CD4-positive, alpha-beta T cell treated with Interleukin-6 at 100 ng/mL for 8 hours (primary cell): ENCODE measurements at places on chromosomes 16 and 17.

GRCh38 chr16:57133031-57133430 lies 40.6 kb downstream of the CPNE2 start:
- no peak for DNase-seq

- DNase-seq = peak; percentile 84
Observed at GRCh38 chr17:76278952-76279741, 14.0 kb downstream of the UBALD2 start.

DNA sequence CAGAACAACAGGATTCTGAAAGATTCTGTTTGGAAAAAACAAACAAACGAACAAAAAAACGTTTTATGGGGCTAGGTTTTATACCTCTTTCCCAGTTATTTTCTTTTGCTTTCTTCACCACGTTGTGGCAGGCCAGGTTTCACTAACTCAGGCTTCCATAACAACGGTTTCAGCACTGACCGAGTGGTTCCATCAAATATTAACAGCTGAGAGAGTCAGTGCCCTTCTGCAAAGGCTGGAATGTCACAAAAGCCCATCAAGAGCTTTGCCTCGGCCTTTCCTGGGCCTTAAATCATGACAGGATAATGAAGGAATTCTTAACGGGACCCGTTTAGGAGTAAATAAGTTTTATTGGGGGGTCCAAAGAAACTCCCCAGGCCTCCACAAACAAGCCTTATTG lies 34.2 kb downstream of the MPHOSPH6 start:
- no peak for DNase-seq

GRCh38 chr17:44200478-44201155 lies 933 bp upstream of the ATXN7L3 start:
- no peak for DNase-seq

DNA sequence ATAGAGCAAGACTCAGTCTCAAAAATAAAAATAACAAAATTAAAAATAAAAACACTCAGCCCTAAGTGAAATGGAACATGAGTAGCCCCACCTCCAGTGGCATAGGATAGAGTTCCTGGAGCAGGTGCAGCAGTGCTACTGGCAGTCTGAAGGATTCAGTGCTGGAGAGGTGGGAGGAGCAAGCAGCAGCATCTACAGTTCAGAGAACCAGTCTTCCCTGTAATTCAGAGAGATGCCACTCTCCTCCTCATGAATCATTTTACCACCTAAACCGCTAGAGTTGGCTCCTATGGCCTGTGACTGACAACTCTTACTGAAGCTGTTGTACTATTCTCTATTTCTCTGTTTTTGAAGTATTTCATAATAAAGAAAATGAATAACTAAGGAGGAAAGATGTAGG lies 56.0 kb upstream of the SMURF2 start:
- no peak for DNase-seq

DNA sequence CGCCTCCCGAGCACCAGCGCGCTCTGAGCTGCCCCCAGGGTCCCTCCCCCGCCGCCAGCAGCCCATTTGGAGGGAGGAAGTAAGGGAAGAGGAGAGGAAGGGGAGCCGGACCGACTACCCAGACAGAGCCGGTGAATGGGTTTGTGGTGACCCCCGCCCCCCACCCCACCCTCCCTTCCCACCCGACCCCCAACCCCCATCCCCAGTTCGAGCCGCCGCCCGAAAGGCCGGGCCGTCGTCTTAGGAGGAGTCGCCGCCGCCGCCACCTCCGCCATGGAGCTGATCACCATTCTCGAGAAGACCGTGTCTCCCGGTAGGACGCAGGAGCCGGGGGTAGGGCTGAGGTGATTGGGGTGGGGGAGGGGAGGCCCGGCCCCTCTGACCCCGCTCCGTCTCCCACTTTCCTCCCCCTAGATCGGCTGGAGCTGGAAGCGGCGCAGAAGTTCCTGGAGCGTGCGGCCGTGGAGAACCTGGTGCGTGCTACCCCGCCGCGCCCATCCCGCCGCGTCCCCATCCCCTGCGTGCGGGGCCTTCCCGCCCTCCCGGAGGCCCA lies 329 bp downstream of the KPNB1 start:
- DNase-seq = no peak

GRCh38 chr16:17520111-17520510 lies 49.4 kb upstream of the XYLT1 start:
- no peak for DNase-seq

DNA sequence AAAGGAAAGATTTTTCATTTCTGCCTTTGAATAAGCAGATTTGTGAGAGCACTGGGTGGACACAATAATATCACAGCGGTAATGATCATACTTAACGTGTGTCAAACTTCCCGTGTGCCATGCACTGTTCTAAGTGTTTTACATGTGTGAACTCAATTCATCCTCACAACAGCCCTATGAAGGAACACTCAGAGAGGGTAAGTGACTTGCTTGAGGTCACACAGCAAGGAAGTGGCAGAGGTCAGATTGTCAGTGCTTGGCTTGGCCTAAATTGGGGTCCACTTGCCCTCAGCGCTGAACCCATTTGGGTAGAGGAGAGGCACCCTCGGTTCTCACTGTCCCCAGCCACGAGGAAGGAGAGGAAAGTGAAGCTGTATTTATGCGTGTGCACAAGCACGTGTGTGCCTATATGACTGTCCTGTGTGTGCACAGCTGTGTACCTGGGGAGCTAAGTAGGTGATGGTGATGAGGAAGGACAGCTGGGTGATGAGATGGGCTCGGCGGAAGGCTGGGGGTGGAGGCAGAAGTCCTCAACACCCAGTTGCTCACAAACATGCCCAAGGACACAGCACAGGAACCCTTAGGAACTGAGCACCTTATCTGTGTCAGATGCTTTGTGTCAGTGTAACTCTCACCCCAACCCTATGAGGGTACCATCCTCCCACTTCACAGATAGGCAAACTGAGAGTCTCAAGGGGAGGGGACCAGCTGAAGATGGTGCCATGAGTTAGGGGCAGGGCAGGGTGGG lies 9.8 kb upstream of the ADGRG3 start:
- no peak for DNase-seq

- DNase-seq = no peak
Observed at GRCh38 chr17:4313221-4314114, 49.7 kb upstream of the ANKFY1 start.

DNA sequence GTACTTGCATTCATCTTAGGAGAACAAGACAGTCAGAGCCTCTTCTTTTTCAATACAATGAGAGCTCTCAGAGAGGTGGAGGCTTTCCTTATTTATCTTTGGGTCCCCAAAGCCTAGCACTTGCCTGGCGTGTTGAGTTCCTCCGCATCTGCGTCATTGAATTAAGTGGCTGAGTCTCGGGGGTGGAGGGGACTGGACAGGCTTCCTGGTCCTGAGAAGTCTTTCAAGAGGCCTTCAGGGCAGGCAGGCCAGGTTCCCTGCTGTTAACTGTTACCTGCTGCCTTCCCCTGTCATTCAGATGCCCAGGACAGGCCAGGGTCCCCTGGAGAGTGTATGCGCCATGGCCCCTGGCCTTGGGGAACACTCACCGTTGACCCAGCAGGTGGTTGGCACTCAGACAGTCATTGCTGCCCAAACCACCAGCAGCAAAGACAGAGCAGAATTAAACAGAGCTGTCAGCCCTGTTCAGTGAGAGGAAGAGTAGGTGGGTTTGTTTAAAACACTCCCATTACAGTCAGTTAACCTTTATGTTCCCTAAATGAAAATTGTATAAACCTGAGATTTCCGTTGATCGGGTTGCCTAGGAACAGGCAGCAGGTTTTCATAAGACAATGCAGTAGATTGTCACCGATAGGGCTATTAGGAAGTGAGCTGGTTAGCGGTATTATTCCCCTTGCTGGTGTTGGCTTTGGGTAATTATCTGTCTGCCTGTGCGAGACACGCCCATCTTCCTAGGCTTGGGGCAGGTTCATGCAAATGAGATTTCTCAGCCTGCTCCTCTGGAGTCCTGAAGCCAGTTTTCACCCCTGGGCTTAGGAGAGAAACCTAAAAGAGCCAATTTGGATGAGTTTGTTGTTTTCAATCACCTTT lies 132.7 kb downstream of the CCDC182 start:
- peak; percentile 25 for DNase-seq

GRCh38 chr16:88927010-88927409 lies 50.0 kb downstream of the CBFA2T3 start:
- no peak for DNase-seq

- DNase-seq = no peak
Observed at GRCh38 chr17:559551-560431, 154.8 kb downstream of the VPS53 start.

DNA sequence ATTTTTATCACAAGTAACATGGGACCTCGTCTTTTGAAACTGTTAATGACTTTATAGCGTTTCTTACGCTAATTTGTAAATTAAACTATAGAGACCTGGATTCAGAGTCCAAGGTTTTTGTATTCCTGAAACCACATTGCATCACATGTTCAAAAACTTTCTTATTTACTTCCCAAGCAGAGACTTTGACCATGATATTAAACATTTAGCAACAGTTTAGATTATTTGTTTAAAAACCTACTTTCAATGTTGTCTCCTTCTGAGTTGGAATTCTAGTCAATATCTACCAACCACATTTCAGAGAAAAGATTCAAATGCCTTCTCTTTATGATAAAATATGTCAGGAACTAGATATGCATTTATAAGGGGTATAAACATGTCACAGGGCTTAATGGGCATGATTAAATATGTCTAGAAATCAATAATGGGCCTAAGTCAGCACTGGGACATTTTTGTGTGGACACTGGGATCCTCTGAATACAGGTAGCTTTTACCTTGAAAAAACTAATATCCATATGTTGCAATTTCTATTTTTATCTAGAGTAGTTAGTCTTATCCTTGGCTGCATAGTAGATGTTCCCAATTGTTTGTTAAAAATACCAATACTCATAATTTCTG lies 6.3 kb upstream of the APOH start:
- DNase-seq = no peak

- no peak for DNase-seq
Observed at GRCh38 chr17:47735536-47736011, 2.5 kb downstream of the TBX21 start.

- no peak for DNase-seq
Observed at GRCh38 chr17:13920413-13920812, 148.9 kb upstream of the COX10 start.

- no peak for DNase-seq
Observed at GRCh38 chr17:18105027-18105426, 3.5 kb upstream of the MYO15A start.
